ENCODE measurements at places on chromosomes 12 and 14.

DNA sequence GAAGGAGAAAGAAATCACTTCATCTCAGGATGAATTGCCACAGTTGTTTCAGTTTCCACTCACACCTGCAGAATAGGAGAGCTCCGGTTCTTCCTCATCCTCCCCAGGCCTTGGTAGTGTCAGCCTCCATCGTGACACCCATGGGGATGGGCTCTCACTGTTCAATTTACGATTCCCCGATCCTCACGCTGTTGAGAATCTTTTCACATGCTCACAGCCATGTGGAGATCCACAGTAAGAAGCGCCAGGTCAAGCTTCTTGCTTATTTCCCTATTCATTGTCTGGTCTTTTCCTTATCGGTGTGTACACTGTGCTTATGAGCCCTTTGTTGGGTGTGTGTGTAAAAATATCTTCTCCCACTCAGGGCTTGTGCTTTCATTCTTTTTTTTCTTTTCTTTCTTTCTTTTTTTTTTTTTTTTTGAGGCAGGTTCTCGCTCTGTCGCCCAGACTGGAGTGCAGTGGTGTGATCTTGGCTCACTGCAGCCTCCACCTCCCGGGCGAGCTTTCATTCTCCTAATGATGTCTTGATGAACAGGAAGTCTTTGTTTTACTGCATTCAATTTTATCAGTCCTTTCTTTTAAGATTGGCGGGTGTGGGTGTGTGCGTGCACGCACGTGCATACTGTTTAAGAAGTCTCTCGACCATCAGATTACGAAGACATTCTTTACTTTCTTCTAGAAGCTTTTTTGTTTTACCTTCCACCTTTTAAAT, 21.5 kb downstream of the RIN3 start:
- DNase-seq, result no peak

GRCh38 chr14:76431538-76431937, 55.6 kb downstream of the ESRRB start:
- no peak for DNase-seq

- DNase-seq, result peak; percentile 40
These were observed 9.7 kb downstream of the MPHOSPH9 start for GRCh38 chr12:123223241-123223668.

DNA sequence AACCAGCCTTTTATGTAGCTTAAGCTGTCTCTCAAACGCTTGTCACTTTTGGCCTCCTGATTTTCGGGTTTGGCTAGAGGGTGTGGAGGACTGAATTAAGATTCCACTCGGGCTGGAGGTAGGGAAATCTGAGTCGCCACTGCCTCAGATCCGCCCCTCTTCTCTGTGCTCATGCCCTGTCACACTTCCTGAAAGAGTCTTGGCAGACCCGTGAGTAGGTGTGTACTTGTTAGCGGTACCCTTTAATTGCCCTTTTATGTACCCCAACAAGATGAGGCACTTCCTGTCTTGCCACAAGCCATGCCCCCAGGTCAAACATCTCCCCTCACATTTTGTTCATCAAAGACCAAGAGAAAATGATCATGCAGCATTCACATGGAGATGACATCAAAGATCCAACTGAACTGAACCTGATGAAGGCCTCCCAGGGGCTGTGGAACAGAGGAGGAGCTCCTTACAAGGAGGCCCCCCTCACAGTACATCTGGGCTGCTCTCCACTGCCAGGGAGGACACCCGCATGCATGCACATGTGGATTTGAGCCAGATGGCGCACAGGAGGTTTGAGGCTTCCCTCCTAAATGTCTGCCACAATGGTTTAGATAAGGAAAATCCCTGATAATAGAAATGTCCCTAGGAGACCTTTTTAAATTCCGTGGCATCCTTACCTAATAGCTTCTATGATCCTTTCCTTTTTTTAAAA, 86.5 kb upstream of the CDKN3 start:
- DNase-seq, result no peak

DNA sequence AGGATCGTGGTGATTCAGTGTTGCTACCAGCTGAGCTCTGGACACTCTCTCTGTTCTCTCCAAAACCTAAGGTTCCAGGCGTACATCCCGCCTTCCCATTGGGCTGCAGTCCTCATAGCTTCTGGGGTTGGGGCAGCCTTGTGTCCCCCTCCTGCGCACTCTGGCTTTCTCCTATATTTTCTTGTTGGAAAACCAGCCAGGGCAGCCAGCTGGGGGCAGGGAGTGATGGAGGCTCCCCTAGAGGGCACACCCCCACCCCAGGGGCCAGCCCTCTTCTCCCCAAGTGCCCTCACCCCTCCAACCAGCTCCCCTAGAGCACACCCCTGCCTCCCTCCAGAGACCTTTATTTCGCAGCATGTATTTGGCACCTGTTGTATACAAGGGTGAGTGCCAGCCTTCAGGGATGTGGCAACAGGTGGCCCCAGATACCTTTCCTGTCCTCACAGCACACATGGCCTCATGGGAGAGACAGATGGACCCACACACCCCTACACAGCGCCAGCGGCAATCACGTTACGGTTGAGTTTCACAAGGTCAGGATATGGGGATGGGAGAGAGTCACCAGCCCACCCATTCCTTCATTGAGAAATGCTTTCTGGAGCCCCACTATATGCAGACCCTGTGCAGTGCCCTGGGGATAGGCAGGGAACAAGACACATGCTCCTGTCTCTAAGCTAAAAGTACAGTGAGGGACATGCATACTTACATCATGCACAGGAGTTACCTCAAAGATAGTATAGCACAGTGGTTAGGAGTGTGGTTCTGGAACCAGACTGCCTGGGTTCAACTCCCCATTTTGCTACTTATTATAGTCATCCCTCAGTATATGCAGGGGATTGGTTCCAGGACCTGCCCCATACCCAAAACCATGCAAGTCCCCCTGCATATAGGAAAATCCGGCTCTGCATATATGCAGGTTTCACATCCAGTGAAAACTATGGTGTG, 141.1 kb downstream of the PHETA1 start:
- no peak for DNase-seq

DNA sequence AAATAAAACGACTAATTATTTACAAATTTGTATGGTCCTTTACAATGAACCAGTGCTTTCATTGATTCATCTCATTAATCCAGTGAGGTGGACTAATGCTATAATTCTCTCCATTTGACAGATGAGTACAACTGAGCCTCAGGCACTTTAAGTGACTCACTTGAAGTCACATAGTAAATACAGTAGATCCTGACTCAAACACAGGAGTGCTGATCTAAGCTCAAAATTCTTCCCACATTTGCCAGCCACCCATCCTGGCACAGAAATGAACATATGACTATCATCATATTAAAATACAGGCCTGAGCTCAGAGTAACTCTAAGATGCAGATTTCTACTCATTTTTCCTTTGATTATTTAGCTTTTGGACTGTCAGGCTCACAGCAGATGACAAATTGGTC, 30.6 kb downstream of the SLC16A7 start:
- DNase-seq, result no peak

Data from GM20000 (cell line).